Breast epithelium (tissue), 4 donors: ENCODE measurements at places on chromosomes 1 and 21. TPM values are rescaled to one million over a fixed set of nuclear protein-coding genes. Genes with fewer than 3 reads are reported as not detected.

The IL12RB2 gene
- total RNA-seq, result 0.59 TPM

The YTHDF2 gene
- 43.5 TPM for total RNA-seq

The AKR1A1 gene
- total RNA-seq, result 85.5 TPM

The LENEP gene
- not detected for total RNA-seq

The KANK4 gene
- 0.66 TPM for total RNA-seq

The PRKAA2 gene
- 2.4 TPM for total RNA-seq

The MCOLN2 gene
- 1.6 TPM for total RNA-seq

The SUSD4 gene
- total RNA-seq, result 0.64 TPM

The SERBP1 gene
- 218 TPM for total RNA-seq

The PHC2 gene
- total RNA-seq, result 103 TPM

The CYP4A11 gene
- total RNA-seq, result 0.48 TPM

The RXFP4 gene
- not detected for total RNA-seq

The TCHH gene
- total RNA-seq, result 0.15 TPM

The JAM2 gene
- total RNA-seq, result 11.9 TPM

The SIPA1L2 gene
- total RNA-seq, result 35.9 TPM

The COL16A1 gene
- total RNA-seq, result 79.5 TPM

The KCNAB2 gene
- total RNA-seq, result 19.8 TPM

The LCE3D gene
- not detected for total RNA-seq

The C1orf105 gene
- not detected for total RNA-seq

The HNRNPCL1 gene
- total RNA-seq, result not detected

The UMODL1 gene
- not detected for total RNA-seq

The FYB2 gene
- not detected for total RNA-seq

The SPRR3 gene
- total RNA-seq, result not detected

The ESPN gene
- total RNA-seq, result 11.1 TPM

The FCER1A gene
- 2.0 TPM for total RNA-seq

The BTG2 gene
- total RNA-seq, result 82.7 TPM

The HTR6 gene
- not detected for total RNA-seq

The LORICRIN gene
- not detected for total RNA-seq

The SLC26A9 gene
- total RNA-seq, result not detected

The PDZK1IP1 gene
- 2.2 TPM for total RNA-seq

The CNR2 gene
- total RNA-seq, result not detected

The LAD1 gene
- total RNA-seq, result 18.0 TPM

The HUNK gene
- total RNA-seq, result 0.32 TPM

The OR14K1 gene
- total RNA-seq, result not detected

The WASF2 gene
- total RNA-seq, result 93.5 TPM

The ITLN1 gene
- 938 TPM for total RNA-seq

The HTR1D gene
- total RNA-seq, result not detected

The TNFSF4 gene
- 0.66 TPM for total RNA-seq

The DISP3 gene
- total RNA-seq, result not detected
